LHCN-M2 (cell line): ENCODE measurements at places on chromosomes 12 and 14.

DNA sequence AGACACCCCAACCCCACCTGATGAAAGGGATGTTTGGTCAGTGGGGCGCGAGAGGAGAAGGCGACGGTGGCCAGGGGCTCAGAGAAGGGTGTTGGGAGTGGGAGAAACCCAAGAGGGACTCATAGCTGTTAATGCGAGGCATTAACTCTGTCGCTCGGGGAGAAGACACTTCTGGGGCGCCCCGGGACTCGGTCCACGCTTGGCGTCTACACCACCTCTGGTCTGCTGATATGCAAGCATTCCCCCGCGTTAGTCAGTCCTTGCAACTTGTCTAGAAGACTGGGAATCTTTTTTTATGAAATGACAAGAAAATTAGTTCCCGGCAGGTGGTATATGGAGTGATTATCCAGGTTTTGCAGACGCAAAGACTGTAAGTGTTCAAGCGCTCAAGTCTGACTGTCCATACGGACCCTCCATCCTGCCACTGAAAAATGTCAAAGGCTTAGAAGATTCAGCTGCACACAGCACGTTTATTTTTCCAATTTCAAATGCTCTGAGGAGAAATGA is 360 bp upstream of the SLC35F4 start:
- no peak for DNase-seq

- DNase-seq: no peak
Observed at GRCh38 chr14:37090026-37090425, 82.4 kb downstream of the SLC25A21 start.

DNA sequence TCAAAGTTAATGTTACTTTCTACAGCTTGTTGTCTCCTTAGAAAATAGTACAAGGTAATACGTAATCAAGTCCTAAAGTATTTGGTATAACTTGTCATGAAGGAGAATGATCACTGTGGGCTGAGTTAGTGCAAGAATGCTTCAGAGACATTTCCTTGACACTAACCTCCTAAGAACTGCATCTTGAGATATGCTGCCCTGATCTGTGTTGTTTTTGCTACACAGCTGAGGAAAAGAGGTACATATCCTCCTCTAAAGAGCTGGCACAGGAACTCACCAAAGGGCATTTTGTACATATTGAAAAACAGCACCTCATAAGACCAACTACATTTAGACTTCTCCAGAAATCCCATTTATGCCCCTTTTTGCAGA is 28.7 kb downstream of the RAP1B start:
- no peak for DNase-seq

GRCh38 chr12:114500775-114501473 is 95.0 kb upstream of the TBX5 start:
- DNase-seq: no peak
